ENCODE measurements at places on chromosomes 5 and 9.

- no peak for DNase-seq
These were observed 6.1 kb downstream of the RORB start for GRCh38 chr9:74503219-74503618.

DNA sequence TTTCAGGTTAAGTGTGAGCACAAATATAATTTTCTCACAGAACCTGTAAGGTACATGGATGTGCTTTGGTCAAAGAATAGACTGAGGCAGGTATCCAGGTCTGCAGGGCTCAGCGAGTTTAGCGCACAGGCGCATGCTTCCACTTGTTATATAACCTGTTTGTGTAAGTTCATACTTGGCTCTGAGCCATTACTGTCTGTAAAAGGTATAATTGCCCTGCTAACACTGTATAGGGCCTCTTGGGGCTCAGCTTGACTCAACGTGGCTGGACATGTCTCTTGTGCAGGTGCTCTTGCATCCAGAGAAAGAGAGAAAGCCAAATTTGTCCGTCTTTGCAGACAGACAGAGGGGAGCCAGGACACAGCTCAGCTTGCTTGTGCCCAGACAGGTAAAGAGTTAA, 759.6 kb downstream of the MTRR start:
- no peak for DNase-seq

GRCh38 chr5:73298772-73299630, 126.0 kb downstream of the TMEM174 start:
- no peak for DNase-seq

DNA sequence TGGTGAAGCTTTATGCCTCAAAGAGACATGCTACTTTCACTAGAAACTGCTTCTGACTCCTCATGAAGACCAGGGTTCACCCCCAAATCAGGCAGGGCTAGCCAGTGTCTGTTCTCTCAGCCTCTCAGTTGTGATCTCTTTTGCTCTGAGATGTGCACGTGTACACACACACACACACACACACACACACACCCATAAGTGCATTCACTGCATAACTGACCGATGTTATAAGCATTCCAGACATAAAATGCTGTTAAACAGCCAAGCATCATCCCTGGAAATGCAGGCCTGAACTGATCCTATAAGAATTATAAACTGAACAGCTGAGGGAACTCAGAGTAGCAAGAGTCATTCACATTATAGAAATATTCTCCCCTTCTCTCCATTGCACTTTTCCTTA, 85.0 kb downstream of the FSTL4 start:
- no peak for DNase-seq

- peak; percentile 55 for DNase-seq
These were observed 2.5 kb downstream of the IL11RA start for GRCh38 chr9:34654323-34655051.

GRCh38 chr9:90098408-90098807, 493.6 kb downstream of the GADD45G start:
- DNase-seq: no peak

GRCh38 chr5:177317959-177318377, 6.3 kb upstream of the MXD3 start:
- DNase-seq: peak; percentile 48

GRCh38 chr5:139755892-139756671, 39.5 kb upstream of the PSD2 start:
- no peak for DNase-seq

GRCh38 chr5:102818345-102818744, 63.2 kb downstream of the PAM start:
- DNase-seq: no peak

GRCh38 chr5:40486437-40487275, 193.1 kb upstream of the PTGER4 start:
- no peak for DNase-seq

- DNase-seq: no peak
These were observed 11.4 kb upstream of the MATR3 start for GRCh38 chr5:139282197-139282557.

DNA sequence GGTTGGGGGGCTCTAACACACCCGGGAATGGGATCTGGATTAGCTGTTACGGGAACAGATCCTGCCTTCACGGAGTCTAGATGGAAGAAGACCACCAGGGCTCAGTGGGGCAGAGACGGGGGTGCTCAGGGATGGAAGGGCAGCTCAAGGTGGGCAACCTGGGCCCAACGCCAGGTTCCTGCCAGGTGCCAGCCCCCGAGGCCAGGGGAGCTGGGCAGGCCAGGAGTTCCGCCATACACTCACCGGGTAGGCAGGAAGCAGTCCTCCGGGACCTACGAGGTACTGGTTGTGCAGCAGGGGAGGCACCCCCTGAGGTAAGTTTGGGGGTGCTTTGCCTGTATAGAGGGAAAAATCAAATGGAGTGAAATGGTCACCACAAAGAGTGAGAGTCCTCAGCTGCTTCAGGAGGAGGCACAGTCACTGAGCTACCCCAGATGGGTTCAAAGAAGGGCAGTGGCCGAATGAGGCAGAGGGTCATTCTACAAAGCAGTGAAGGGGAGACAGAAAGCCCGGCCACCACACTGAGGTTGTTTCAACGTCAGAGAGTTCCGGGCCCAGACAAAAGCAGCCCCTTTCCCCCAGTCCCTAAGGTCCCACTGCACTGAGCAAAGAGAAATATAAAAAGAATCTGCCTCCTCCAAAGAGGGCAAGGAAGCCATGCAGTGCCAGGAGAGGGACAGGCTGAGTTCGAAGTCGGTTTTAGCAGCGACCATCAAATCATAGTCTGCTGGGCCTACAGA, 110.0 kb downstream of the UBE2R2 start:
- no peak for DNase-seq

GRCh38 chr5:26893078-26893477, 145.3 kb downstream of the CDH9 start:
- no peak for DNase-seq

DNA sequence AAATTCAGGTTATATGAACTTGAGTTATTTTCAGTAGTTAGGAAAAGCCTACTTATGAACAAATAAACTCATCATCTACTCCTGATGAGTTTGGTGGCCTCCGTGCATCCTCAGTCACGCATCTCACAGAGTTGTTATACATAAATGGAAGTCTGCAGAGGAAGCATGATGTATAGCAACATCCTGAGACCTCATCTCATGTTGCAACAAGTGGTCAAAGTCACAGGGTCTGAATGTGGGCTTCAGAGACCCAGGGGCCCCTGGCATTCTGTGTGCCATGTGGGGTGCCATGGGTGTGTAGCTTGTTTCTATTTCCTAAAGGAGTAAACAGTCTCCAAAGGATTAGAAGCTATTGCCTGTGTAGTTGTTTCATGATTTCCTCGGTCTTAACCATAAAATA, 216.5 kb downstream of the IRX2 start:
- DNase-seq: no peak

GRCh38 chr9:98902925-98903324, 40.8 kb upstream of the COL15A1 start:
- no peak for DNase-seq

DNA sequence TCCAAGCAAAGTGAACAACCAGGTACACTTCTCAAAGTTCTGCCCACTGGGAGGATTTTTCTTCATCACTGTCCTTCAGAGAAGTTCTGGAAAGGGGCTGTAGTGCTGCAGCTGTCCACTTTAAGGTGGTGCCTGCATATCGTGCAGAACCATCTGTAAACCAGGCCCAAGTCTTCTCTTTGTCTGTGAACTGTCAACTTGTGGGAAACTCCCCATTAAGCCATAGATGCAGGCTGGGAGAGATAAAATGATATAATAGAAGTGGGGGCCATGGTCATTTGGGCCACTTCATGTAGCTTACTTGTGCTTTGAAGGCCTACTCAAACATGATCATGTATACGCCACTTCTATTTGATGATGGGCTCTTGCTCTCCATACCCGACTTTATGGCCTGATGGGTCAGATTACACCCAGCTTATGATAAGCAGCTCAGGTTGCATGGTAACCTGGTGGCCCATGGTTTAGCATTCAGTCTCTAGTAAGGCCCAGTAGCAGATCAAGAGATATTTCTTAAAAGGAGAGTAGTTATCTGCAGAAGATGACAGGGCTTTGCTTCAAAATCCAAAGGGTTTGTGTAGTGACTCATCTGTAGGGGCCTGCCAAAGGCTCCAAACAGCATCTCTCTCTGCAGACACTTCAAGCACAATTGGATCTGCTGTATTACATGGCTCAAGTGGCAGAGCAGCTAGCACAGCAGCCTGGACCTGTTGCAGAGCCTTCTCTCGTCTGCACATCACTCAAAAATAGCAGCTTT, 15.7 kb upstream of the BTF3 start:
- no peak for DNase-seq

GRCh38 chr5:120139039-120139438, 325.1 kb upstream of the PRR16 start:
- no peak for DNase-seq

GRCh38 chr5:126499853-126500342, 76.7 kb downstream of the GRAMD2B start:
- DNase-seq: no peak

DNA sequence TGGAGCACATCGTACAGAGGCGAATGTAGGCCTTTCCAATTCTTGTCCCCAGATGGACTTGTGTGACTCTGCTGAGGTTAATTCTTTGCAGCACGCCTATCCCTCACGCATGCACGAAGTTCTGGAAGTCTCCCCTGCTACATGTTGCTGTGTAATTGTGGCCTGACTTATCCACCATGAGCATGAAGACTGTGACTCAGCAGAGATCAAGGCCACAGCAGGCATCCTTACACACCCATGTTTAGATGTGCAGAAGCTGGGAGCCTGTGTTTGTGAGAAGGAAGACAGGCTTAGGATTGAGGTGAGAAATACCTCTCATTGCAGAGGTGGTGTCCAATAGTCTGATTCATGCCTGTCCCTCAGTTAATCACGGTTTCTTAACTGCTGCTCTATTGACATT, 135.6 kb downstream of the ICE1 start:
- no peak for DNase-seq

DNA sequence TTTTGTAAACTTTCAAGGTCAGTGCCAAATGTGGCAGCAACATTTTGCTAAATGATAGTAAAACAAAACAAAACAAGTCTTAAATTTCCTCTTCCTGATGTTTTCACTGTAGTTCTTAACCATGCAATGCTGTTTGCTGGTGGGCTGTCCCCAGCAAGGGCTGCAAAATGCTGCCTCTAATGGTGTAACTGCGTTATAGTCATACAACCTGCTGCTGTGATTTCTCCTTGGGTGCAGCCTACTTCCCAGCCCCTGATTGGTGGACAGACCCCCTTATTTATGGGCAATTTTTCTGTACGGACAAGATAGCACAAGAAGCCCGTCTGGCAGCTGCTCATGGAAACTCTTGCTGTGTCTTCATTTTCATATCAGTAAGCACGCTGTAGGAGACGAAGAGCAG, 26.6 kb upstream of the PIP5K1B start:
- DNase-seq: no peak

GRCh38 chr9:137784641-137785513, 92.7 kb upstream of the CACNA1B start:
- no peak for DNase-seq

GRCh38 chr5:133775584-133776304, 163.4 kb upstream of the FSTL4 start:
- DNase-seq: no peak

DNA sequence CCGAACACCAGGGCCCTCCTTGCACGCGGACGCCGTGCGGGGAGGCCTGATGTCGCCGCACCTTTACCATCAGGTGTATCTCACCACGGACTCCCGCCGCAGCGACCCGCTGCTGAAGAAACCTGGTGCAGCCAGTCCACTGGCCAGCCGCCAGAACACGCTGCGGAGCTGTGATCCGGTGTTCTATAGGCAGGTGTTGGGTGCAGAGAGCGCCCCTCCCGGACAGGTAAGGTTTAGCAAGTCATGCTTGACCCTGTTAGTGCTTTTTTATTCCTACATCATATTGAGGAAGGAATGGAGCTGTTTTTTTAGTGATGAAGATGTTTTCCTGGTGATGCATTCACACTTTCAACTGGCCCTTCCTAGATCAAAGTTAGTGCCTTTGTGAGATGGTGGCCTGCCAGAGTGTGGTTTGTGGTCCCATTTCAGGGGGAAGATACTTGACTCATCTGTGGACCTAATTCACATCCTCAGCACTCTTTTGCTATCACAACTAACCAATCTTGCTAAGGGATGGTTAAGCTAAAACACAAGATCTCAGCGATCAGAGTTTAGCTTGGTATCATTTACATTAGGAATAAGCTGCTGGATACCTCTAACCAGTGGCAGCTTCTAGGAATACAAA, 2.7 kb downstream of the PCDHGC3 start:
- no peak for DNase-seq

GRCh38 chr5:11609570-11610303, 294.5 kb downstream of the CTNND2 start:
- no peak for DNase-seq

DNA sequence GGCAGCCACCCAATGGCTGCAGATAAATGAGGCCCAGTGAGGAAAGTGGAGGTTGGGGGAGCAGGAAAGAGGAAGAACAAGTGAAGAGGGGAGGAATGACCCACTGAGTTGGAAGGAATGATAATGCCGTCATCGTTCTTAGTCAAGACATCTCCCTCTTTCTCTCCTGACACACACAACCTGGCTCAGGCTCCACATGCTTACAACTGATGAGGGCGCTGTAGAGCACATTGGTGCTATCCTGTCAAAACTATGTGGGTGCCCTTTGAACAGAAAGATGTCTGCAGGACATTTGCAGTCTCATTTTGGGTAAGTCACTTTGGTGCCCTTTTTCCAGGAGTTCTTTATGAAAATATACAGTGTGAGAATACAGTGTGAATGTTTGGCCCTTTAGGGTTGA, 5.9 kb downstream of the IFNW1 start:
- DNase-seq: no peak

GRCh38 chr5:68243681-68244080, 28.1 kb downstream of the PIK3R1 start:
- DNase-seq: no peak

GRCh38 chr9:14960881-14961280, 50.7 kb upstream of the FREM1 start:
- no peak for DNase-seq

- DNase-seq: no peak
These were observed 73.9 kb downstream of the KLF9 start for GRCh38 chr9:70340572-70340971.

- DNase-seq: no peak
These were observed 375.5 kb downstream of the CTNND2 start for GRCh38 chr5:11528720-11529119.

Data from caudate nucleus (tissue), 63 donors.